SW 1271 (cell line): ENCODE measurements at places on chromosomes 12 and 14.

DNA sequence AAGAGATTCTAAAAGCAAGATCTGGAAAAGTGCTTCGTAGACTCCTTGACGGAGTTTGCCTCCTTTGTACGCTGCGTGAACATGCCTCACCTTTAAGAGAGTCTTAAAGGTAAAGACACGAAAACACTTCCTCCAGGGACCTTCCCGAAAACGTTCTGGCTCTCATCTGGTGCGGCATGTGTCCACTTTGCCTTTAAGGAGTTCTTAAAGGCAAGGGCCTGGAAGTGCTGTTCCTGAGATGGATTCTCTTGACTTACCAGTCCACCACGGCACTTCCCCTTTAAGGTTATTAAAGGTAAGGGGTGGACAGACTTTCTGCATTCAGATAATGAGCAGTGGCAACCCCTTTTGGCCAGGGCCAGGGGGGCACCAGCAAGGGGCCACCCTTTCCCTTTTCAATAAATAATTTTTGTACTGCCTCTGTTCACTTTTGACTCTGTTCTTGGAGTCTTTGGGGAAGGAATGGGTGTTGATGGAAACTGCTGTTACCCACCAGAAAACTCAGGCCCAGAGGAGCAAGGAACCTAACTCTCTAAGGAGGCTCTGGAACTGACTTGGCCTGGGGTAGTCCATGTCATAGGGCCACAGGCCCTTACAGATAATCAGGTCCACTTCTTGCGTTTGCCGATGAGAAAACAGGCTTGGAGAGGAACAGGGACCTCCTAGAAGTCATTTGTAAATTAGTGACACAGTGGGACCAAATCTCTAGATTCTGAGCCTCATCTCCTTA is 4.4 kb downstream of the REM2 start:
- DNase-seq = peak; percentile 81

- no peak for DNase-seq
Observed at GRCh38 chr12:31456562-31456961, 130.6 kb upstream of the SINHCAF start.

- DNase-seq = peak; percentile 44
Observed at GRCh38 chr12:42564556-42564955, 25.0 kb downstream of the PRICKLE1 start.

DNA sequence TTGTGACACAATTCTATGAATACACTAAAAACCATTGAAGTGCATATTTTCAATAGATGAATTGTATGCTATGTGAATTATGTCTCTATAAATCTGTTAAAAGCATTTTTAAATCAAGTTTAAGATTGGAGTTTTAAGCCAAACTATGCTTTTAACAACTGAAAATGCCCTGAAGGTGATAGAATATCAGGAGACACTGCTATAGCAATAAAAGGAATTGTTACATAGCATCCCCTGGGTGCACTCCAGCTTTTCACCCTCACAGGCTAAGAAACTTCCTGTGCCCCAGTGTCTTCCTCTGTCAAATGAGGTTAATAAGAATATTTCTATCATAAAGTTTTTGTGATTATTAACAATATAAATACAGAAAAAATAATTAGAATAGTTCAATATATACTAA is 472.7 kb upstream of the TMPO start:
- no peak for DNase-seq

- DNase-seq = no peak
Observed at GRCh38 chr12:27555925-27556778, 32.1 kb downstream of the PPFIBP1 start.

DNA sequence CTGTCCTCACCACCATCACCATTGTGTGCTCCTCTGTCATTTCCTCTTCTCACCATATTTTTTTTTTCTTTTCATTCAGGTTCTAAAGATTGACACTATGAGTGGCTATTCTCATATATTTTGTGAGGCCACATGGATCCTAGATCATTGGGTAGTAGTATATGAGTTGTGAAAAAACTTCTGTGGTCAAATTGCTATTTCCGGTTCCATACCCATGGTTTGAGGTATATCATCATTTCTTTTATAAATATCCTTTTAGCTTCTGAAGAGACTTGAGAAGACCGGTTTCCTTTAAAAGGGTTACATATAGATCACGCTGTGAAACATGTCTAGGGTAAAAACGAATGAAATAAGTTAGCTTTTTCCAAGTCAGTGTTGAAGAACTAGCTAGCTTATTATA is 769.3 kb downstream of the NOVA1 start:
- DNase-seq = no peak

GRCh38 chr14:75369506-75369905 is 58.3 kb upstream of the JDP2 start:
- DNase-seq = no peak

DNA sequence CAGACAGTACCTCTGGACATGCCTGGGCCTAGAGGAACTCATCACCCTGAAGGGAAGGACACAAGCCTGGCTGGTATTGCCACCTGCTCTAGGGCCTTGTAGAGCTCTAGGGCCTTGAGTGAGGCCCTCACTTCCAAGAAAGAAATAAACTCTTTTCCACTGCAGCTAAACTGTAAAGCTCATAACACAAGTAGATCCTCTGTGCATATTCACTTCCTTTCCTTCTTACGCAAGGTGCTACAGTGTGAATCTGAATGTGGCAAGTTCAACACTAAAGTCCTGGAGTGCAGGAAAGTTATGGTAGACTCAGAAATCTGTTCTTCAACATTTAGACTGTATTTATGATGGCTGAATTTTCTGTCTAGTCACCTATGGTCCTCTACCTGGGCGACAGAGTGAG is 14.5 kb downstream of the RNASE3 start:
- DNase-seq = no peak

DNA sequence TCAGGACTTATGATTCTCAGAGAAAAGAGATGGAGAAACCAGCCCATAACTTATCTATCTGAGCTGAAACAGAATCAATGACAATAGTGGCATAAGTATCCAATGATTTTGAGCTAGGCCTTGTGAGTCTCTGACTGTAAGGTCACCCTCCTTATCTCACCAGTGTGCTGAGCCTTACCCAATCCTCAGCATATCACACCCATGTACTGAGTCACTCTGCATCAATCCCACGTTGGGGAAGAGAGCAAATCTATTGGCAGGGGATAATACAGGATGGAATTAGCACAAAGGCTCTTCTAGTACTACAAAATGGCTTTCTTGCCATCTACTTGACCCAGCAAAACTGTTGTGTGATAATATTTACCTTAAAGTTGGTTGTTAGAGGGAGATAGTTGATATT is 997.8 kb downstream of the NRXN3 start:
- DNase-seq = no peak

DNA sequence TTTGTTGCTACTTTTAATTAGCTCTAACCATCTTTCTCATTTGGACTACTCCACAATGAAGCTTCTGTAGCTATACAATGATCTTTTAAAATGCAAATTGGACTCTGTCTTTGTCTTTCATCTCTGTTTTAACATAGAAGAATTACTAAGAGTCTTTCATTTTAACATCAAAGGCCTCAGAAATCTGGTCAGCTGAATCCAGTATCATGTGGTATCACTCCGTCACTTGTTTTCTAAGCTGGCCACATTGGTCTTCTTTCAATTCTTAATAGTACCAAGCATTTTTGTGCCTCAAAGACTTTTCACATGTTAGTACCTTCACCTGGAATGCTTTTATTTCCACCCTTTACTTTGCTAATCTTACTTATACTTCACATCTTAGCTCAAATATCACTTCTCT is 95.5 kb upstream of the SLC16A7 start:
- no peak for DNase-seq

- DNase-seq = peak; percentile 41
Observed at GRCh38 chr12:8065991-8066594, at the start of gene C3AR1. TSS of gene C3AR1 (minus strand) at chr12:8066359. CDS start at chr12:8060185, 6,174 bp downstream.

GRCh38 chr12:89245090-89245489 is 107.2 kb downstream of the DUSP6 start:
- no peak for DNase-seq

DNA sequence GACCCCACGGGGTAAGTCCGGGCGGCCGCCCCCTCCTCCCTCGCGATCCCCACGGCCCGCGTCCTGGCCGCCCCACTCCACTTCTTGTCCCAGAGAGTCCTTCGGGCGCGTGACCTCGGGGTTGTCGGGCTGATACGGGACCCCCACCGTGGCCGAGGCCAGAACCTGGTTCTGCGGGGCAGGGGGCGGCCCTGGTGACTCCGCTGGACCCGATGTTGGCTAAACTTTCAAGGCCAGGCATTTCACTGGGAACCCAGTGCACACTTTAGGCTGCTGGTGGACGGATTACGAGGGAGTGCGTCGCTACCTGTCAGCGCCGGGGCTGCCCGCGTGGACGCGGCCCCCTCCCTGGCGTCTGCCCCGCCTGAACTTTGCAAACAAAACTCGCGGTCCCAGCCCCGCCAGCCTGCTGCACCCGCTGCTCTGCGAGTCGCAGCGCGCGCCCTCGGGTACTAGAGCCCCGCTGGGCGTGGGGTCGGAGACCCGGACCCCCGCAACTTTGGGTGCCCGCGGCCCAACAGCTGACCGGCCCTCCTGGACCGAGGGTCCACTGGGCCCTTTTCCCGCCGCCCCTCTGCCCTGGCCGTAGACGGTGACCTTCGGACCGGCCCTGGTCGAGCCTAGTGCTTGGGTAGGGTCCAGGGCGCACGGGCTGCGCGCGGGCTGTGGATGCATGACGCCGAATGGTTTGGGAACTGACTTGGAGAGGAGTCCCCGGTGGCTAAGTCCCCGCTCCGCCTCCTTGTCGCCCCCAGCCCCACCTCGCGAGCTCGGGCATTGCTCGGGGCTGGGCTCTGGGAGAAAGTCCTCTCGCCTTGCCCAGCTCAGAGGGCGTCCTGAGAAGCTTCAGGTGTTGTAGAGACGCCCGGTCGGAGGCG is 624 bp downstream of the RIN3 start:
- no peak for DNase-seq

DNA sequence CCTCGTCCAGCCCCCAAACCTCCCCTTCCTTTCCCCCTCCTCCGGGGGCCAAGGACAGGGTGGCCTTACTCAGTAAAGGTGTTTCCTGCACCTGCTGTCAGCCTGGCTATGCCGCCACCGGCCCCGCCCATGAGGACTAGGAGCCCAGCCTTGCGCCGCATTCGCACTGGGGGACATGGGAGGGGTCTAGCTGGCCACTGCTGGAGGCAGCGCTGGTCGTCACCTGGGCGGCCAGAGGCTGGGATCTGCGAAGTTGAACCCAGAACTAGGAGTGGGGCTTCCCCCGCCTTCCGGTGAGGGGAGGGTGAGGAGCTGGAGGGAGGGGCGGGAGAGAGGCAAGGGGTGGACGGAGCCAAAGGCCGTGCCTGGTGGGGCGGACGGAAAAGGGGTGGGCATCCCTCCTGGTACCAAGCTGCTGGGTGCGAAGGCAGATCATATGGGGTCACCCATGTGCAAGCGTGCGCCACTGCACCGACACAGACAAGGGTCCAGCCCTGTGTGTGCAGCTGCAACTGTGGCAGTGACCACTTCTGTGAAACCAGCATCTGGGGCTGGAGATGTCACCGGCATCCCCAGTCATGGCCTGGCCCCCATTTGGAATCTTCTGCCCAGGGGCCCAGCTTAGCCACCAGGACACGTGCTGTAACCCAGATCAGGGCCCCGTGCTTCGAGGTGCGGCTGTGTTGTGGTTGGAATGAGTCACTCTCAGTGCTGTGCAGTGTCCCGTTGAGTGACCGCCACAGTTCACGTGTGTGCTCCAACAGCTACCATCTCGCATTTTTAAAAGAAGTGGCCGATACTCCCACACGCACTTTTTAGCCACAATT is 8.5 kb downstream of the AMN start:
- DNase-seq = no peak

DNA sequence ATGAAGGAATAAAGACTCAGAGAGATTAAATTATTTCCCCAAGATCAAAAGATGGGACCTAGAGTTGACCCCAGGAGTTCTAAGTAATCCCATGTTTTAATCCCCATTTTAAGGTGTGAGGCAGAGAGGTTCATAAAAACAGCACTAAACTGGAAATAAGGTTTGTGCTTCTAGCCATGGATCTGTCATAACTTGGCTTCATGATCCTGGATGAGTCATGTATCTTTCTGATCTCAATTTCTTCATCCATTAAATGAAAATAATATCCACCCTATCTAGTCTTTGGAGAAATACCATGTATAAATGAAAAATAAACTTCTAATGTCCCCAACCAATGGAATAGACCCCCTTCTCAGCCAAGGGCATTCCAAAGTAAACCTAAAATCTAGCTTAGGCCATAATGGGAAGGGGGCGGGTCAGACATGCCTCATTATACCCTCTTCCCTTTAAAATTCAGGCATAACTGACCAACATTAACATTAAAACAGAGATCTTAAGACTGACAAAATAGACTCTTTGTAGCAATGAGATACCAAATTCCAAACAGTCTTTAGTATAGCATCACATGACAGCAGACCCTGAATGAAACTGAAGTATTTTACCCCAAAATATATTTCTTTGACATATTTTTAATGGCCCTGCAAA is 47.8 kb downstream of the SLC41A2 start:
- no peak for DNase-seq

DNA sequence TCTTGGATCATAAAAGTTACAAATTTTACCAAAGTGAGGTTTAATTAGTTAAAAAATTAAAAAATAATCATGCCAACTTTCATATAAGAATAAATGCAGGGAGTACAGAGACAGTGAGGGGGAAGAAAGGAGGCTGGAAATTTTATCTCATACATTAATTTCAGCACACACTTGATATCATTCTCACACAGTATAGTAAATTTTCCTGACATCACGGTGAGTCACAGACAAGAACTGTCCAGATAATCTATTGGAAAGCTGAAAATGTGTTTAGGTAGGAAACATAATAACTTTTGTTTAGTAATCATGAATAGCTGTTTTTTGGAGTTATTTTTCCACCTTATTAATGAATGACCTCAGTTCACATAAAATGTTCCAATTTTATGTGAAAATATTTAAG is 1204.8 kb downstream of the GALC start:
- no peak for DNase-seq

DNA sequence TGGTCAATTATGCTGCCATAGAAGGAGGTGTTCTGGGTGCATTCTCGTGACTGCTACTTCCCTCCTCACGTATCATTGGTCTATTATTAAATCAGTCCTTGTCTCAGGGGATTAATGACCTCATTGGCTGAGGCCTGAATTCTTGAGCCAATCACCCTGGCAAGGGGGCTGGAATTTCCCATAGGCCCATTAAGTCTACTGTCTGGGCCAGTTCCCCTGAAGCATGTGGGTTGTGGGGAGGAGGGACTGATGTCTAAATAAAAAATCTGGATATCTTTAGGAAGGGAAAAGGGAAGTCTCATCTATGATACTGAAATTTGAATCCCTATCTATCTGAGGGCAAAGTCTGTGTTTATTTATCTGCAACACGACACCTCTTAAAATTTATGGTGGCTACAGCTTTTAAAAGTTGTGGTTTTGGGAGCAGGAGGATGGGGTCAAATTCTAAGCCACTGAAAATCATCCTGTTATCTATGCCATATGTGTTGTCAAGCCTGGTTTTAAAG is 71.9 kb downstream of the DYRK2 start:
- no peak for DNase-seq

- DNase-seq = no peak
Observed at GRCh38 chr12:1972856-1973317, 31.4 kb downstream of the DCP1B start.

DNA sequence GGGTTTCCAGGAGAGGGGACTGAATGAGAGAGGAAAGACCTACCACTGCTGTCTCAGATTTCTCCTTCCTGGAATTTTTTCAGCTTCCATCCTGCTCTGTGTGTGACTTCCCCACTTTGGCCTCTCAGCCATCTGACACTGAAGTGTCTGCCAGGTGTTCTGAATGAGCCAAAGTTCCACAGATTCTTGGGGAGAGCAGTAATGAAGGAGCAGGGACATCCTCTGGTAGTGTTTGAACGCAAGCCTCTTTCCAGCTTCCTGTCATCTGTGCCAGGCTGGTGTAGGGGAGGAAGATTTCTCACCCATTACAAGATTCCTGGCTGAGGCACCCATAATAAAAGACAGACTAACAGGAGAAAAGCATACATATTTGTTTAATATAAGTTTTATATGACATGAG is 141.7 kb upstream of the NRXN3 start:
- no peak for DNase-seq
